Activated T-helper 1 cell treated with Interleukin-2 at 50 U/mL for 16 hours (primary cell): ENCODE measurements at places on chromosomes 2 and 18.

DNA sequence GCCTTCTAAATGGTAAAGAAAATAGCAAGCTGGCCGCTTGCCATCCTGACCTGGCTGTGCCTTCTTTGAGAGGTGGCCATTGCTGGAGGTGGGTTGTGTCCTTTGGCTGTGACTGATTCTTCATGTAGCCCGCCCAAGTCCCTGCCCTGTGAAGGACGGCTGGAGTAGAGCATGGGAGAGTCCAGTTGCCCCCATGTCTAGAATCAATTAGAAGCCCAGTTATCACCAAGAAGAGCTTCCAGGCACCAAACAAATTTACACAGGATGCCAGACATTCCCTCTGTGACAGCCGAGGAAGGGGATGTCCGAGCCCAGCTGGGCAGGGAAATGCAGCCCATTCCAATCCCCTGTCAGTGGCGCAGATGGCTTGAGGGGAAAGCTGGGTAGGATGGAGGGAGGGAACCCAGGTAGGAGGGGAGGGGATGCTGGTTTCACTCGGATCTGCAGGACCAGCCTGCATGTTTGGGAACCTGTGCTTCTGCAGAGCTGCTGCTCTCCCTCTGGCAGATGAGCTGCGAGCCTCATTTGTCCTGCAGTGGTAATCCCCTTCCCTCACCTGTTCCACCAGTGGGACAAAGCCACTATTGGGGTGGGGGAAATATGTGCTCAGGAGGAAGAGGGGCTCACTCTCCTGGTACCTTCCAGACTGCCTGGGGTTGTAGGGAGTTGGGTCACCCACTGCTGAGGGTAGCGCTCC is 25.7 kb upstream of the ASB18 start:
- no peak for DNase-seq

DNA sequence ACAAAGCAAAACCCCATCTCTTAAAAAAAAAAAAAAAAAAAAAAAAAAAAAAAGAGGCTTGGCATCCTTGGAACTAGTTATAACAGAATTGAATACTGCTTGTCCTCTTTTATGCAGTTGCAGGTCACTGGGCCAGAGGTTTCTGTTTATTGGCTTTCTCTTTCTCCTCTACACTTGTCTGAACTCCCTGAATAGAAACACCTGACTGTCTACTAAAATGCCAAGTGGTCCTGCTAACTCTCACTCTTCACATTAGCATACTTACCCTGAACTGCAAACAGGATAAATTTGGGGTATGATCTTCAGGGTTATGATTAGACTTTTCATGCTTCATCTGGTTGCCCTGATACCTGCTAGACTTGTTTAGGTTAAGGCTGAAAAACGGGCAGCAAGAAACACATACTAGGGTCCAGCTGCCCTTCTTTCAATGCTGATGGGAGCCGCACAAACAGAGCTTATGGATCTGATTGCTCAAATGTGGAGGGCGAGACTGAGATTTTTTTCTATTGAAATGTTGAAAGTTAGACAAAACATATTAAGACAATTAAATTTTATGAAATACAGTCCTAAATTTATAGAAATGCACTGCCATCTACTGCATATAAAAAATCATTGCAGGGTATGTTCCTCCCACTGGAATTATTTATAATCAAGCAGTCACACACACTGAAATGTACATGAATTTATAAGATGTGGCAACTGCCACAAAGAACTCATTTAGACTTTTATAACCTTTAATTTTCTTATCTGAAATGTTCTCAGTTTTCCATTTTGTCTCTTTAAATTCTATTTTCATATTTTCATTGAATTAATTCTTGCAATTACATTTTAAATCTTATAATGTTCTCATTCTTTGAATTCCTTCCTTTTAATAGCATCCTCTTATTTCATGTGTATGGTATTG is 40.8 kb downstream of the GTF3C3 start:
- no peak for DNase-seq

DNA sequence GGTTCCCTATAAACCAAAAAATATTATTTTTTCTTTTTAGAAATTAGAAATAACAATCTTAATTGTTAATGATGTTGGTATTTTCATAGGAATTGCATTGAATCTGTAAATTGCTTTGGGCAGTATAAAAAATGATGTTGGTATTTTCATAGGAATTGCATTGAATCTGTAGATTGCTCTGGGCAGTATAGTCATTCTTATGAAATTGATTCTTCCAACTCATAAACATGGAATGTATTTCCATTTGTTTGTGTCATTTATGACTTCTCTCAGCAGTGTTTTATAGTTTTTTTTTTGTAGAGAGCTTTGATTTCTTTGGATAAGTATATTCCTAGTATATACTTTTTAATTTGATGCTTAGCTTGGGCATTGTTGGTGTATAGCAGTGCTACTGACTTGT is 82.0 kb upstream of the NT5C1B start:
- no peak for DNase-seq

GRCh38 chr2:207944979-207945600 is 80.2 kb downstream of the PLEKHM3 start:
- no peak for DNase-seq

GRCh38 chr2:198957181-198957580 is 500.6 kb downstream of the SATB2 start:
- no peak for DNase-seq

DNA sequence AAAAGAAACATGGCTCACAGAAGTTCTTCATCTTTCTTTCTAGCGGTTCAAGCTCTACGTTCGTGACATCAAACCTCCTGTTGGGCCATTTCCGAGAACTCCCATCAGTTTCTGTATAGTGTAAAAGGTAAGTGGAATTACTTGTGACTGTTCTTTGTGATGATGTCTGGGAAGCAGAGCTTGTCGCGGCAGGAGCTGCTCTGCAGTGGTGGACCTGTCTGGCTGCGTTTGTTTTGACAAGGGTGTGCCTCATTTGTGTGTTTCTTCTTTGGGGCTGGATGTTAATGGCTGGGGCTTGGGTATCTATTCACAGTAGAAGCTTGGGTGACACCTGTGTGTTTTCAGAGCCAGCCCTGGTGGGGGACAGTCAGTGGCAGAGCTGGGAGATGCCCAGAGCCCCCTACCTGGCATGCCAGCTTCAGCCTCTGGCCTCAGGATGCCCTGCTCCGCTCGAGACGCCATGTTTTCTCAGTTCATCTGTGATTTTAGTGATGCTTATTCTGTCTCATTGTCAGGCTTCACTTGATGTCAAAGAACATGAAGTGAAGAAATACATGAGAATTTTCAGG is 59.6 kb downstream of the LDLRAD4 start:
- no peak for DNase-seq

GRCh38 chr2:47735136-47735869 is 47.6 kb upstream of the MSH6 start:
- DNase-seq = no peak

- DNase-seq = no peak
Observed at GRCh38 chr18:8423051-8423557, 186.1 kb upstream of the RAB12 start.

- DNase-seq = no peak
Observed at GRCh38 chr2:188789951-188790350, 184.2 kb upstream of the COL3A1 start.

- DNase-seq = no peak
Observed at GRCh38 chr2:75098856-75099255, 100.5 kb downstream of the TACR1 start.

GRCh38 chr2:128437204-128437565 is 118.5 kb upstream of the HS6ST1 start:
- no peak for DNase-seq

DNA sequence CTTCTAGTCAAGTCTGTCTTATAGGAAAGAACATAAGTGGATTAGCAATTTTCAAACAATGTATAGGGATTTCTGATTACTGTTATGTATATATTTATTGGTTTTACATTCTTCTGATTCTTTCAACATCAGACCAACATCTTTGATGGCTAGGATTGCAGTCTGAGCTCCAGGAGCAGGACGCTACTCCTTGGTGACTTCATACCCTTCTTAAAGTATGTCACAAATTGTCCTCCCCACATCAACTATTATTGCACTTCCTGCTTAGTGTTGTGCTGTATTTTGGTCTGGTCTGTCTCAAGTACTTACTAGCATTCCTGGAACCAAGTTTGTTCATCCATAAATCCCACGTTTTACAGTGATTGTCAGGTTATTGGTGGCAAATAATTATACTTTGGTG is 49.0 kb downstream of the MAP2 start:
- no peak for DNase-seq

- no peak for DNase-seq
Observed at GRCh38 chr2:83686863-83687262, 772.2 kb downstream of the SUCLG1 start.

- no peak for DNase-seq
Observed at GRCh38 chr2:190117305-190117704, 54.8 kb upstream of the MSTN start.

DNA sequence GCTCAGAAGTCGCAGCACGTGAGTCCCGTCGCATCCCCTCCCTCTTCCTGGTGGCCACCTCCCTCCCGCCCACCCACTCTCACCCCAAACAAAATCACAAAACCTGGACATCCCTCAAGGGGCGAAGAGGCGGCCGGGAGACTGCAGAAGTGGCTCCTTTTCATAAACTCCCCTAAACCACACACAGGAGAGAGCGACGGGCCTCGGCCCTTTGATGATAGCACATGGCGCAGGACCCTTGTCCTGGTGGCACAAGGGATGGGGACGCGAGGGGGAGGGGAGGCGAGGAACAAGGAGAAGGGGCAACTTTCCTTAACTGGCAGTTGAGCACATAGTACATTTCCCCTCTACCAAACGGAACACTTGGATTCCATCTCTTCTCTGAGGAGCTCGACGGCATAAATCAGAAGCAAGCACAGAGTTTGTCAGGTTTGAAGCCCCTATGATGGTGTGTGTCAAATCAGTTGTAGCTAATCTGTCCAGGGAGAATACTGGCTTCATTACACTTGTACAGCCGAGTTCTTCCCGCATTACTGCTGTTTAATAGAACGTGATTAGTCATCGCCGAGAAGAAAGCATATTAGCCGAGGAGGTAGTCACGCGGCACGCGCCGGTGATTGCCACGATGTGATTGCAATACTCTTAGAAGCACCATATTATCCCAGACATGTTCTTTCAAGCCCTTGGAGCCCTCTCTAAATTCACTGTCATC is 43.8 kb downstream of the GBX2 start:
- no peak for DNase-seq

GRCh38 chr2:105519516-105519915 is 120.7 kb upstream of the FHL2 start:
- no peak for DNase-seq

GRCh38 chr18:7038330-7038851 is 79.2 kb downstream of the LAMA1 start:
- DNase-seq = no peak

GRCh38 chr18:60537074-60537473 is 164.5 kb upstream of the MC4R start:
- DNase-seq = no peak

DNA sequence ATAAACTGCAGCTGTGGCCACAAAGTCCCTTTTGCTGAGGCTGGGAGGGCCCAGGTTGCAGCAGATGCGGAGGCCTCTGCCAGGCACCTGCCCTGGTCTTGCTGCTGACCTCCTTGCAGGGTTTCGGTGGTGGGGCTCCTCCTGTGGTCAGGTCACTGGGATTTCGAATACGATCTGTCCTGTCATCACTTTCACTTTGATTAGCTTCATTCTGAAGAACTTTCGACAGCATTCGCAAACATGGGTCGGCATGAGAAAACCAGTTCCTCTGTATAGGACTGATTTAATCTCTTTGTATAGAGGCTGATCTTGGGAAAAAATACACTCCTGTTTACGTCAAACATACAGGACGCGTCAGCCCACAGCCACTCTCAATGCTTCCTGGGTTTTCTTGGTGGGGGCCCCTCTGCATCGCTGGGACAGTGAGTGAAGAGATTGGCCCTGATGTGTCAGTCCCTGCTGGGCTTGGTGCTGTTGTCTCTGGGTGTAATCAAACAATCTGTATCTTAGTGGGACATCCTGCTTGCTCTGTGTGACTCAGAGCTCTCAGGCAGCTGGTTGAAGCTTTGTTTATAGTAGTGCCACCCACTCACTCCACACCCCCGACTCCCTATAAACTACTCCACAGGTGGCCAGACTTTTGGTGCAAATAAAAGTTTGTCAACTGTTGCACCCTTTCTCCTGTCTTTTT is 209.4 kb upstream of the CXCR4 start:
- peak; percentile 65 for DNase-seq

DNA sequence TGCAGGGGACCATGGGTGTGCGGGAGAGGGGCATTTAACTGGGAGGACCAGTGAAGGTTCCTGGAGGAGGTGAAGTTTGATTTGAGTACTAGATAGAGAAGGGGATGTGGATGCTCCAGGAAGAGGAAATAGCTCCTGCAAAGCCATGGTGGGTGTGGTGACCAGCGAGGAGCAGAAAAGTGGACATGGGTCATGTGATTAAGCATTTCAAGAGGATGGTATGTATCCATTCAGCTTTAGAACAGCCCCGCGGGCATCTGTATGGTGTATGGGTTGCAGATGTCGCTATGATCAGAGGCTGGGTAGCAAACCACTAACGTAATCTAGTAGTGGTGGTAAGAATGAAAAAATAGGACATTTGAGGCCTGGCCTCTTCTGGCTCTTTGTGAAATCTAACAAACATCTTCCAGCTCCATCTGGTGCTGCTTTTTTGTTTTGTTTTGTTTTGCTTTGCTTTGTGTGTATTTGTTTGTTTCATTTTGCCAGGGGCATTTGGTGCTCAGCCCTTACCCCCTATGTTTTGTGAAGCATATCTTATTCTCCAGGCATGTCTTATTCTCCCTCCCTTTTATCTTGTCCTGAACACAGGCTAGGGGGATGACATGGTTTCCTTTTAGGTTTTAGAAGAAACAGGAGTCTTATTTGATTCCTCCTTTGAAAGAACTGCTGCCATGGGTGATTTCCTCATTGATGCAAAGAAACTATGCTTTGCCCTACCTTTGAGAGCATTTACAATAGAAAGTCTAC is 226.1 kb downstream of the LRRTM1 start:
- no peak for DNase-seq

GRCh38 chr2:131011486-131011885 is 81.8 kb downstream of the FAM168B start:
- no peak for DNase-seq

DNA sequence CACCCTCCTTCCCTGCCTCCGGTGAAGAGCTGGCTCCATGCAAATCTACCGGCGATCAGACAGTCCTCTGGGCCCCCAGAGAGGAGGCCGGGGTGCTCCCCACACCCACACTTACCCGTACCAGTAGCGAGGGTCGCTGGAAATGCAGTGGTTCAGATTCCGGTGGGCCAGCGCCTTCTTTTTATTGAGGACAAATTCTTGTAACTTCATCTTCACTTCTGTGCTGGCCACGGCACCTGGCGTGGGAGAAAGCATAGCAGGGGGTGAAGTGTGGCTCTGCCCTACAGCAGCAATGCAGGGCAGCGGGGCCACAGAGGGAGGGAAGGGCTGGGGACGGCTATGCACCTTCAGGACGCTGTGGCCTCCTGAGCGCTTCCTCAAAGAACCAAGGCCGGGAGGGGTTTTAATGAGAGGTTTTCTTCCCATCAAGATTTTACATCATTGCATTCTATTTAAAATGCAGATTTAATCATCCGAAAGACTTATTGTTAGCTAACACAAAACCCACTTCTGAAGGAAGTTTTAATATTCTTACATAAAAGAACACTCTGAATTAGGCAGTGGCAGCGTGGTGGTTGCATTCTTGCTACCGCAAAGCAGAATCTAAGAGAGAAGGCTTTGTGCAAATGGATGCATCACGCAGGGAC is 237.0 kb downstream of the HDAC4 start:
- DNase-seq = no peak

- DNase-seq = no peak
Observed at GRCh38 chr2:133204421-133204820, 363.8 kb downstream of the NCKAP5 start.

GRCh38 chr2:233003658-233004555 is 9.1 kb downstream of the NGEF start:
- DNase-seq = no peak

- no peak for DNase-seq
Observed at GRCh38 chr2:235926229-235926628, 242.0 kb downstream of the GBX2 start.
